C1 segment of cervical spinal cord (tissue), 14 donors: ENCODE measurements at places on chromosomes 12 and 14.

GRCh38 chr14:92731622-92732115 lies 16.8 kb downstream of the LGMN start:
- DNase-seq, result no peak

GRCh38 chr12:57765003-57765697 lies 1.7 kb downstream of the CYP27B1 start:
- DNase-seq, result no peak

- DNase-seq, result no peak
Measured at GRCh38 chr12:10130042-10130441, at the start of gene CLEC7A. Gene CLEC7A, minus strand, starts transcription at chr12:10130199. Its CDS starts 117 bp downstream, at chr12:10130082.

- DNase-seq, result no peak
Measured at GRCh38 chr12:27158297-27158696, 75.9 kb upstream of the C12orf71 start.

GRCh38 chr12:108305991-108306501 lies 33.1 kb downstream of the CMKLR1 start:
- peak; percentile 6 for DNase-seq

DNA sequence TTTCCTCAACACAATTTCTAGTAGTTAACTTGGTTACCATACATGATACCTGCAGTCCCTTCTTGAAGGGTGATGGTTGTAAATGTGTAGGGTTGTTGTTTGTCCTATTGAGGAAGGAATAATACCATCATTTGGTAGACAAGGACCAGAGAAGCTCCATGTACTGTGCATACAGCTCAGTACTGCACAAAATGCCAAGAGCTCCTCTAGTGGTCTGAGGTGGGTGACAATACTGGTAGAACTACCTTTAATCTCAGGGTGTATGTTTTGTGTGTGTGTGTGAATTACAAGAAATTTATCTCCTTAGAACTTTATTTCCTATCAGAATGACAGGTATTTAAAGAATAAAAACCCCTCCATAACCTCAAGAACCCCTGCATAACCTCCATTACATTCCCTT lies 575.3 kb downstream of the TMTC2 start:
- no peak for DNase-seq

DNA sequence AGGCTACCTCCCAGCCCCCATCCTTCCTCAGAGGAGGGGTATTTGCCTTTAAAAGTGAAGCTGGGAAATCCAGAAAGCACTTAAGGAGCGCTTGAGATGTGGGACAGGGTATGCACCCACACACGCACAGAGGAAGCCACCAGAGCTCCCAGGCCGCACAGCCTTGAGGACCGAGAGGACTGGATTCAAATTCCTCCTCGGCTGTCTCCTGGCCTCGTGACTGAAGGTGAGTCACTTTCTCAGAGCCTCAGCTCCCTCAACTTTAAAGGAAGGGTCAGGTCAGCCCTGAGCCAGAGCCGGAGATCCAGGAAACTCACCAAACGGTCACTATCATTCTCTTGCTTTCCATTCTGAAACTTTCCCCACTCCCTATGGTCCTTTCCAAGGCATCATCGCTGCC lies 37.6 kb downstream of the BCL11B start:
- DNase-seq, result no peak

DNA sequence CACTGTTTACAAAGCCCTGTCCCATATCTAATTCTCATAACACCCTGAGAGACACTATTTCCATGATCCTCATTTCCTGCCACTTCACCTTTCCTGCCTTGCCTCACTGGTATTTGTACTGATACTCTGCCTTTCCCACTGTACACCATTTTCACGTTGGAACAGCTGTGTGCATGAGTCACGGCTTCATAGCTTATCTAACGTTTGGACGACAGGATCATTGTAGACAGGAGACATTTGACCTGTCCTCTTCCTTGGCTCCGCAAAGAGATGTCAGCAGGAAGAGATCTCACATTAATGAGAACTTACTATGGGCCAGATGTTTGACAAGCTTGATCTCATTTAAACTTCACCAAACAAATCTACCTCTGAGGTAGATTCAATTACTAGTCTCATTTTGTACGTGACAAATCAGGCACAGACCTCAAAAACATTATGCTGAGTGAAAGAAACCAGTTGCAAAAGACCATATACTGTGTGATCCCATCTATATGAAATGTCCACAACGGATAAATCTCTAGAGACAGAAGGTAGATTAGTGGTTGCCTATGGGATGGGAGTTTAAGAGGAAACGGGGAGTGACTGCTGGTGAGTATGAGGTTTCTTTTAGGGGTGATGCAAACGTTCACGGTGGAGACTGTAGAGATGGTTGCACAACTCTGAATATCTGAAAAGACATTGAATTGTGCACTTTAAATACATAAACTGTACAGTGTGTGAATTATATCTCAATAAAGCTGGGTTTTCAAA lies 71.2 kb downstream of the KCNK13 start:
- no peak for DNase-seq

- no peak for DNase-seq
Measured at GRCh38 chr14:68468437-68469207, 324.2 kb downstream of the ZFP36L1 start.

GRCh38 chr12:109538191-109538863 lies 35.0 kb downstream of the MMAB start:
- DNase-seq, result no peak

DNA sequence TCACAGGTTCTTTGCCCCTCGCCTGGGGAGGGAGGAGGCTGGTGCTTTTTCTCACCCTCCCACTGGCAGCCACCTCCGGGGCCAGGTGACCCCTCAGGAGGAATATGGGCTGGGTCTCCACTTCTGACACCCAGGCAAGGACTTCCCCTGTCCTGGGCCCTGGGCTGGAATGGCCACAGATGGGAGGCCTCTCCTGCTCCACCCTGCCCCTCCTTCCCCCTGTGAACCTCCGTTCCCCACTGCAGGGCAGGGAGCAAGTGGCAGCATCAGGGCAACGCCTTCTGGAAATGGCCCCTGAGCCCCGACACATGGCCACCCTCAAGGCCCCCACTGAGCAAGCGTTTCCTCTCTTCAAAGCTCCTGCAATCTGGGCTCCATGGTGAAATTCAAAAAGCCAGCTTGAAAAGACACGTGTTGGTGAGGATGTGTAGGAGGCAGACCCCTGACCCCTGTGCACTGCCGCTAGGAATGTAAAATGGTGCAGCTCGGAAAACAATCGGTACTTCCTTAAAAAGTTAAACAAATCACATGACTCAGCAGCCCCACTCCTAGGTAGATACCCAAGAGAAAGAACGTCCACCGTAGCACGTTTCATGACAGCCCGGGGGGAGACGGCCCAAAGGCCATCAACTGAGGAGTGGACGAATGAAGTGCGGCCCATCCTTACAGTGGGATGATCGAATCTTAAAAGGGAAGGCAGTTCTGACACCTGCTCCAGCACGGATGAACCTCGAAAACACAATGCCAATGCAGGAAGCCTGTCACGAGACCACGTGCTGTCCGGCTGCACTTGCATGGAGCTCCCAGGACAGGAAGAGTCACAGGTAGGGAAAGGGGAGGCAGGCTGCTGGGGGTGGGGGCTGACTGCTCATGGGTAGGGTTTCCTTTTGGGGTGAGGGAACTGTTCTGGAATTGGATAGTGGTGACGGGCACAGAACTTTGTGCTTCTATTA lies 11.5 kb downstream of the XRCC3 start:
- no peak for DNase-seq

DNA sequence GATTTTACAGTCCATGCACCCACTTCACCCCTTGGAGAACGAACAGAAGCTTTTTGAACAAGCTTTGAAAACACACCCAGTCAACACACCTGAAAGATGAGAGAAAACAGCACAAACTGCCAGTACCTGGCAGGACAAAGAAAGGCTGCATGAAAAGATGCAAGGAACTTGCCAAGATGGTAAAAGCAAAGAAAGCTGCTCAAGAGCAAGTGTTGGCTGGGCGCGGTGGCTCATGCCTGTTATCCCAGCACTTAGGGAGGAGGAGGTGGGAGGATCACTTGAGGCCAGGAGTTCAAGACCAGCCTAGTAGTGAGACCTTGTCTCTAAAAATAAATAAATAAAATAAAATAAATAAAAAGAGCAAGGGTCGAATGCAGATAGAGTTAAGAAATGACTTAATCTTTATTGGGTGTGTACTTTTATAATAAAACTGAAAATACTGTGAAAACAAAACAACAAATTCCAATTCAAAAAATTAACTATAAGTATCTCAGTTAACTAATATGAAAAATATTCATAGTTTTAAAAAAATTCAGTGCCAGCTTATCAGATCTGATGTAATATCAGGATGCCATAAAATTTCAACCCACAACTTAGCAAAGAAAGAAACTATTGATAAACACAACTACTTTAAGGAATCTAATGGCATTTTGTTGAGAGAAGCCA lies 59.2 kb downstream of the HECTD4 start:
- no peak for DNase-seq

- DNase-seq, result no peak
Measured at GRCh38 chr14:53376064-53376463, 222.9 kb upstream of the DDHD1 start.

- DNase-seq, result no peak
Measured at GRCh38 chr14:101078170-101078891, 174.8 kb upstream of the RTL1 start.

- no peak for DNase-seq
Measured at GRCh38 chr12:117100851-117101673, 1.8 kb upstream of the TESC start.

DNA sequence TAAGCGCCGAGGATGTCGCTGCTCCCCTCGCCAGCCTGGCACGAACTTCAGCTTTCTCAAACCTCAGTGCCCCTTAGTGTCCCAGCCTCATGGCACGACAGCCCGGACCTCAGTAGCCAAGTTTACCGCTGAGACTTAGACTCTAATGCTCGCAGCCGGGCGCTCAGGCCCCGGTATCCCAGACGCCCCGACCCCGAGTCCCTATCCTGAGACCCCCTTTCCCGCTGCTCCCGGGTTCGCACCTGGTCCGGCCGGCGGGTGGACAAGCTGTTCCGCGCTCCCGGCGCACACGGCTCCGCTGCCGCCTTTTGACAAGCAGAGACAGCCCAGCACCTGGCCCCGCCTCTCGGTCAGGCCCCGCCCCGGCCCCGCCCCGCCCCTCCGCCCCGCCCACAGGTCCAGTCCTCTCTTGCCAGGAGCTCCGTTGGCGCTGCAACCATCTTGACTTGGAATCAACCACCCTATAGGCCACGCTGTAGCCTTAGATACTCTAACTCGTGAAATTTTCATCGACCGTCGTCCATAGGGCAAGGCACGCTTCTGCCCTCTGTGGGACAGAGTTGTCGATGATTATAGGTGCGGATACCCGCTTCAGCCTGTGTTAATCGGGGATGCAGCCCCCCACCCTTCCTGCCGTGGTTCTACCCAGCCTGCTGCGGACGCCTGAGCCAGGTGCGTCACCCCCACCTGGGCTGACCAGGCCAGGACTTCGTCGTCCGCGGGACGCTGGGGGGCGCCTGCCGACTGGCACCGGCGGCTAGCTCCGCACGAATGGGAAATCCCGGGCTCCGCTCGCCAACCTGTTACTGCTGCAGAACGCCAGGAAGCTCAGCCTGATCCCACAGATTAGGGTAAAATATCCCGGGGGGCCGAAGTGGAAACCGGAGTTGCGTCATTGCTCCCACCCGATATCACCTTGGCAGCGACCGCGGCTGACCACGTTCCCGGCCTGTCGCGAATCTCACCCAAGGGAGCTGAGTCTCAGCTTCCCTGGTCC lies at the start of gene VDR:
TSS of gene VDR (minus strand) at position 282 of the 997 bp plus-strand sequence. CDS start 25,881 bp downstream, outside the sequence.
- DNase-seq, result peak; percentile 15

DNA sequence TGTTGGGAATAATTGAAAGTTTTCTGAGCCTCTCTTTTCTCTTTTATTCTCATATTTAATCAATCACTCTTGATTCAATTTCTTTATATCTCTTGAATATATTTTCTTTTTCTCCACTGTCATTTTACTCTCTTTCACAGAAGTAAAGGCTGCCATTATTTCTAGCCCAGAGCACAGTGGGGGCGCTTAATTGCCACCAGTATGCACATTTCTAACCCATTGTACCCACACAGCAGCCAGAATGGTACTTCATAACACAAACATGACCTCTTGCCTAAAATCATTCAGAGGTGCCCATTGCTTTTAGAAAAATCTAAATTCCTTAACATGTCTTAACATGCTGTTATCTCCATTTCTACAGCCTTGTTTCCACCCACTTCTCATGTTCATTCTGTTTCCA lies 190.2 kb upstream of the LMO3 start:
- no peak for DNase-seq

- no peak for DNase-seq
Measured at GRCh38 chr12:112615196-112615595, 176.4 kb upstream of the RPH3A start.

GRCh38 chr14:101736071-101736470 lies 25.4 kb upstream of the PPP2R5C start:
- no peak for DNase-seq

DNA sequence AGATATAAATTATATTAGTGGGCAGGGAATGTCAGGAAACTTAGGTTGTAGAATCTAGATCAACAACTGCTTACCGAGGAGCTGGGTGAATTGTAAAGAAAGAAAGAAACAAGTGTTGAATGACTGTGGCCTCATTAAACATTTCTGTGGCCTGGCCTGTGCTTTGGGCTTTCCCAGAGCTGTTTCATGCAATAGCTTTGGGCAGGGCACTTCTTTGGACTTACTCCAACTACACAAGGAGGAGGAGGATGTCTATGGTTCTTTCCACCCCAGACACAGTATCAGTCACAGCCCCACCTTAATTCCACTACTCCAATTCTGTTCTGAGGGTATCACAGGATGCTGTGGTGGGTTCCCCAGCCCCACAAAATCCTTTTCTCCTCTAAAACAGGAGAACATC lies 38.0 kb downstream of the DPF3 start:
- DNase-seq, result no peak

- DNase-seq, result no peak
Measured at GRCh38 chr12:8449355-8449859, 6.4 kb upstream of the CLEC6A start.

DNA sequence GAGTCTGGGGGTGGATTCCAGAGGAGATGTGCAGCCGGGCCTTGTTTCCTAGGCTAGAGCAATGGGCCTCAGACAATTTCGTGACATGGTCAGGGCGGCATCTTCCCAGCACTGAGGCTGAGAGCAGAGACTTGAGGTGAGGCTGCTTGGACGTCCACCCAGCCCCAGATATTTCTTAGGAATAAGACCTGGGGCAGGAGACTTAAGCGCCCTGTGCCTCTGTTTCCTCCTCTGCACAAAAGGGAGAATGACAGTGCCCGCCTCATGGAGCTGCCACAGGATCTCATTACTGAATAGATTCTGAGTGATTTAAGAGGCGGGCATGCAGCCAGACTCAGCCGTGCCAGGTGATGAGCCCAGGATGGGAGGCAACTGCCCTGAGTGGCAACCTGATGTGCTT lies 297.9 kb upstream of the SFSWAP start:
- DNase-seq, result no peak
